ENCODE measurements at places on chromosomes 7 and 10.

GRCh38 chr10:103691723-103692435 is 163.5 kb downstream of the SH3PXD2A start:
- no peak for DNase-seq

DNA sequence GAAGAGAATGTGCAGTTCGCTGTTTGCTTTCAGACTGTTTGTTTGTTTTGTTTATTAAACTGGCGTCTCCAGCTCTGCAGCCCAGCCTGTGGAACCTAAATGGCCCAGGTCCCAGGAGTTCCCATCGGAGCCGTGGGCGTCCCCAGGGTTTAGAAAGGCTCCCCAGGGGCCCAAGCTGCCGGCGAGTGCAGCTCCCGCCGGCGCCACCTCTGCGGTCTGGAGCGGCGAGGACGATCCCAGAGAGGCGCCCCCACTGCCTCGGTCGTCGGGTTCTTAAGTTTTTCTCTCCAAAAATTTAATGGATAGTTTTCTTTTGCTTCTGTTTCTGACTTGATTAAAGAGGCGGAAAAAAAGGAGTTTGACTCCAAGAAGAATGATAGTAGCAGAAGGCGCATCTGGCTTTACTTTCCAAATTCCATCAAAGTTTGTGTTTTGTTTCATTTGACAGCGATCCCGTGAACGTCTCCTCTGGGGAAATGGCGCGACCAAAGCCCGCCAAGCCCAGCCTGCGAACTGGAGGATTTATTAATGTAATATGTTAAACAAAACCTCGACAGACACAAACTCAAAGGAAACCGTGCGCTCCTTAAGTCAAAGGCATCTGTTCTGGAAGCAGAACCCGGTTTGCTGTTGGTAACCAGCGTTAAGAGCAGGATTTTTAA is 718 bp upstream of the FZD1 start:
- no peak for DNase-seq

- no peak for DNase-seq
Observed at GRCh38 chr7:103797647-103798307, 191.7 kb downstream of the RELN start.

DNA sequence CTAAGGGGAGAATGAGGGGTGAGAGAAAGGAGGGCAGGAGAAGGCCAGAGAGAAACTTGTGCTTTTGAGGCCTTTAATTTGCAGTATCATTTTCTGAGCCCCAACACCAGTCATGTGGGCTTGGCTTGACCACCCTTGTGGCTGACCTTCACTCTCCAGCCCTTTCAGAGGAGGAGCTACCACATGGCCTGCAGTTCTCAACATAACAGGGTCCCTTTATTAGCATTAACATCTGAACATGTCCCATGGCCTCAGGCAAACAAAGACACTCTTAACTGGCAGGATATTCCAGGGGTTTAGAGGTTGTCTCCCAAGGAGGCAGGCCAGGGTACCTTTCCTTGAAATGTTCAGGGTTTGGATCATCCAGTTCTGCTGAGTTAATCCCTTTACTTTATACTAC is 6.7 kb downstream of the ZNF713 start:
- no peak for DNase-seq

- no peak for DNase-seq
Observed at GRCh38 chr7:98357751-98358161, 43.1 kb downstream of the BAIAP2L1 start.

- no peak for DNase-seq
Observed at GRCh38 chr10:6423004-6423403, 157.1 kb downstream of the PRKCQ start.

DNA sequence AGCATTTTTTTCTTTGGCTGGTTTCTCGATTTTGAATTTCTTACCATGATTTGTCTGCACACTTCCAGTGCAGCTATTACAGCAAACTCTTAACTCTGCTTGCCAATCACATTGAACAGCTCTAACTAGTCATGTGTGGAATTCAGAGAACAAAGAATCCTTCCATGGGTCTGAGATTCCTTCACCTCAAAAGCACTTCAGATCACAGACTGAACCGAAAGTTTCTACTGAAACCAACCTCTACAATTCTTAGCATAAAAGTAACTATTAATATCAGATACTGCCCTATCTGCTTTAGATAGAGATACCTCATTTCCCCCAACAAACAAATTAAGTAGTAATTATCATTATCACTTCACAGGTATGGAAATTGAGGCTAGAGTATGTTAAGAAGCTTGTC is 56.5 kb upstream of the SP4 start:
- no peak for DNase-seq

- no peak for DNase-seq
Observed at GRCh38 chr7:158102897-158103296, 484.7 kb downstream of the PTPRN2 start.

GRCh38 chr7:88169717-88170320 is 50.0 kb downstream of the SRI start:
- DNase-seq: no peak

- peak; percentile 6 for DNase-seq
Observed at GRCh38 chr10:96339956-96340904, 18.6 kb downstream of the OPALIN start.

DNA sequence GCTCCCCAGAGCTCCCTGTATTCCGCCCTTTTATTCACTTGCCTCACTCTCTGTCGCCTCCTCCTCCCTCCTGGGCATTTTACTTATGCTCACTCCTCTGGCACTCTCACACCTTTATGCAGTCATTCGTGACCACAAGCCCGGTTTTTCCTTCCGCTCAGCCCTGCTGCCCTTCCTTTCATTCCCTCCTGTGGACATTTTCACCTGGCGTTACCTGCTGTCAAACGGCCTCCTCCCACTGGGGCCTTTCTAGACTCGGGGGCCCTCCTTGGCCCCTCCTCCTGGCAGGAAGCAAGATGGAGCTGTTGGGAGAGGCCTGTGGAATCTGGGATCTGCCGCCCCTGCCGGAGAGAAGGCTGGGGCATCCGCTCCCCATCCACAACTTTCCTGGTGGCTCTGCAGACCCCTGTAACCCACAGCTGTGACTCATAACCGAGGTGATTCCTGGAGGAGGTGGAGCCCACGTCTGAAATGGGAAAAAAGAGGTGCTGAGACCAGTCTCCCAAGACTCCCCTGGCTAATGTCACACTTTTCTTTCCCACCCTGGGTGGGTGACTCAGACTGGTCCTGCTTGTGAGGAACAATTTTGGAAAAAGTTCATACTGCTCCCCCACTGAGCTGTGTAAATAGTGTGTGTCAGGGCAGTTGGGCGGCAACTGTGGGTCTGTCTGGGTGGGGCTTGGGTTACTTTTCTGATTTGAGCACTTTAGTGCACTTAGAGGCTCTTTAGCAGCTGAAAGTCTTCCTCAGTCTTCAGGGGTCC is 1.2 kb downstream of the VCL start:
- peak; percentile 57 for DNase-seq

DNA sequence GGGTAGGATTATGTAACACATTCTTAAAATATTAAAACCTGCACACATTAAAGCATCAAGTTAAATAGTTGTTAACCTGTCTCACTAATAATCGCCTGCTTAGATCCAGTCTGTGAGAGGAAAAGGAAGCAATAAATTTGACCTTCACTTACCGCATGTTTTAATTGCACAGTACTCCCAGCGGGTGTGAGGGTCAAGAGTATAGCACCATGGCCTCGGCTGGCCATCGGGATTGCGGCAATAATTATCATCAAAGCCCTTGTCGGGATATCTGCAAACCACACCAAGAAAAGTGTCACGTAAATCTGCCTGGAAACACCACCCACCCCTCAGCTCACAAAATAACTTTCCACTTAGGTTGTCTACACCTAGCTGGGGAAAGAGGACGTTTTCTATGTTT is 26.6 kb downstream of the HGF start:
- DNase-seq: no peak

GRCh38 chr7:69122953-69123352 is 475.3 kb upstream of the AUTS2 start:
- no peak for DNase-seq

- DNase-seq: no peak
Observed at GRCh38 chr10:60367024-60367423, 22.7 kb downstream of the ANK3 start.

DNA sequence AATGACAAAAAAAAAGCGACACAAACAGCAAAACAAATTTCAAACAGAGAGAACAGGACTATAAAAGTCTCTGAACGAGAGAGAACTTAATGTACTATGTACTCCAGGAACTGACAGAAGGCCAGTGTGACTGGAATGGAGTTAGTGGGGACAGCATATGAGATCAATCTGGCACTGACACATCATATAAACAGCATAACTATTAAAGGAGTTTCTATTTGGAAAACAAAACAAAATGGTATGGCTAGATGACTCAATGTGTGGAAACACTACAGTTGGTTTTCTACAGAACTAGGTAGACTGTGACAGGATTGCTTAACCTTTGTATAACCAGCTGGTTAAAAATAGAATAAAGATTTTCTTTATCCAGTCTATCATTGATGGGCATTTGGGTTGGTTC is 232.9 kb upstream of the KAT6B start:
- no peak for DNase-seq
